Right renal cortex interstitium (tissue), 3 donors: ENCODE measurements at places on chromosomes 13 and 19. TPM values are rescaled to one million over a fixed set of nuclear protein-coding genes. Genes with fewer than 3 reads are reported as not detected.

GRCh38 chr13:80477661-80478443 is 136.9 kb upstream of the SPRY2 start:
- no peak for DNase-seq

GRCh38 chr13:44302940-44303575 is 70.6 kb upstream of the SERP2 start:
- no peak for DNase-seq

DNA sequence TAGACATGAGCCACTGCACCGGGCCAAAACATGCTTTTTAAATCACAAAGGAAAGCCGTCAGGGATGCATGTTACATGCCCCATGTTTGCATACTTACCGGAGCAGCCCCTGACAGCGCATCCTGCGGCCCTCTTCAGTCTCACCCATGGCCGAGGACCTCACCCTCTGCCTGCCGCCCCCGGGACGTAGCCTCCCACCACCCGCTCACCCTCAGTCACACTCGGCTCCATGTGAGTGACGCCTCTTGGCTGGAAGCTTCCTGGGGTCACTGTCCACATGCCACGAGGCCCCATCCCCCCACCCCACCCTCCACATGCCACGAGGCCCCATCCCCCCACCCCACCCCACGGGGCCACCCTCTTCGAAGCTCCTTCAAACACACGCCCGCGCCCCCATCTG is 46.1 kb upstream of the SPACA7 start:
- DNase-seq, result no peak

- no peak for DNase-seq
Observed at GRCh38 chr13:28451482-28452217, 43.3 kb downstream of the FLT1 start.

GRCh38 chr19:30667227-30667626 is 295.0 kb downstream of the ZNF536 start:
- no peak for DNase-seq

DNA sequence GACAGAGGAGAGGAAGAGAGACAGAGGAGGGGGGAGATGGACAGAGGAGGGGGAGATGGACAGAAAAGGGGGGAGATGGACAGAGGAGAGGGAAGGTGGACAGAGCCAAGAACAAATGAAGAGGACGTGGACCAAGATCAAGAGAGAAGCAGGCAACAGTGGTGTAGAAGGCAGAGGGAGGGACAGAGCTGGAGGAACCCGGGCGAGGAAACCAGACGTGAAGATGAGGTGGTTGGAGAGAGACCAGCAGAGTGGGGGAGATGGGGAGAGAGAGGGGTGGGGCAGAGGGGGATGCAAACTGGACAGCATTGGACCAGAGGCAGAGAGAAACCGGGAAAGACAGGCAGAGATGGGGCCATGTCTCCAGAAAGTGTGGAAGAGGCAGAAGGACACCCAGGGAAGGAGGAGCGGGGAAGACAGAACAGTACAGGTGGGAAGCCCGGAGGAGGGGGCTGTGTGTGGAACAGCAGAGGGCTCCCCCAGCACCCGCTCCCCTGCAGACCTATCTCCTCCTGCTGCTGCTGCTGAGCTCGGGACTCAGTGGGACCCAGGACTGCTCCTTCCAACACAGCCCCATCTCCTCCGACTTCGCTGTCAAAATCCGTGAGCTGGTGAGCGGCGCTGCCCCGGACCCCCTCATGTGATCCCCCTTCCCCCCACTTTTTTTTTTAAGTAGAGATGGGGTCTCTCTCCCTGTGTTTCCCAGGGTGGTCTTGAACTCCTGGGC is 1.3 kb downstream of the FLT3LG start:
- no peak for DNase-seq

DNA sequence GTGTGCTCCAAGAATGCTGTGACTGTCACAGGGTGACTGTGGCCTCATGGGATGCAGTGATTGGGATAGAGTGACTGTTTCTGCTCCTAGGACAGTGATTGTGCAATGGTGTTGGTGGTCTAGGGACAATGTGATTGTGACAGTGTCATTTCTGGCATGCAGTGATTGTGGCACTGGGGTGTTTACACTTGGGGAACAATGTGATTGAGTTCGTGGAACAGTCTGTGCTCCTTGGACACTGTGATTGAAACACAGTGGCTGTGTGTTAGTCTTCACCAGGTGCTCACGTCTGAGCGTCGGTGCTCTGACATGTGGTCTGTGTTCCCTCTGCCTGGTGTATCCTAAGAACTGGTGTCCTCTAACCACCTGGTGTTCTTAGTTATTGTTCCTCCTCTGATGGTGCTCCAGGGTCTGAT is 1.7 kb downstream of the PDE4A start:
- DNase-seq, result no peak

DNA sequence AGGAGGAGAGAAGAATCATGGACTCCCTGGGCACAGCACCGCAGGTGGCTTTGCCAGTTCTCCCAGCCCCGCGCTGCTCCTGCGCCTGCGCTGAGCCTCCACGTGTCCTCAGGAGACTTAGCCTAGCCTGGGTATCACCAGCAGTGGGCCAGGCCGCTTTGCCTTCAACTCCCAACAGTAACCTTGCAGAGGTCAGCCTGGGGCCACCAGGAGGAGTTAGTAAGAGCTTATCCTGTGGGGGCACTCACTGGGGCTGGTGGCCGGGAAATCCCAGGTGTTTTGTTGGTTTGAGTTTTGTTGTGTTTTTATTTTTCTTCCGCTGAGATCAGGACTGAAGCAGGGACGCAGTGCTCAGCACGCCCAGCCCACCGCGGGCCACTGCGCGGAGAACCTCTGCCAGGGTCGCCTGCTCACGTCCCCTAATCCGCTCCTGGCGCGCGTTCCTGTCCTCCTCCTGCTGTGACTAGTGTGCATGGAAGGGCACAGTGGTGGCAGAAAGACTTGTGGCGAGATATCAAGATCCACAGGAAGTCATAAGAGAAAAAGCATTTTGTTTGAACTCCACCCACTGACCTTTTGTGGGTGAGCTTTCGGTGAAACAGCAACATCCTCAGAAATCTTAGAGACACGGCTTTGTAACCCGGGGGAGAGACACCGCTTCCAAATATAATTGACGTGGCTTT is 207.4 kb upstream of the RFC3 start:
- DNase-seq, result no peak

The TMIGD2 gene
- polyA plus RNA-seq, result 0.14 TPM

The VN1R2 gene
- polyA plus RNA-seq, result not detected

The FAM124A gene
- polyA plus RNA-seq, result 4.5 TPM

The KLK14 gene
- polyA plus RNA-seq, result 0.14 TPM
